ENCODE measurements at places on chromosomes 1 and 21.

DNA sequence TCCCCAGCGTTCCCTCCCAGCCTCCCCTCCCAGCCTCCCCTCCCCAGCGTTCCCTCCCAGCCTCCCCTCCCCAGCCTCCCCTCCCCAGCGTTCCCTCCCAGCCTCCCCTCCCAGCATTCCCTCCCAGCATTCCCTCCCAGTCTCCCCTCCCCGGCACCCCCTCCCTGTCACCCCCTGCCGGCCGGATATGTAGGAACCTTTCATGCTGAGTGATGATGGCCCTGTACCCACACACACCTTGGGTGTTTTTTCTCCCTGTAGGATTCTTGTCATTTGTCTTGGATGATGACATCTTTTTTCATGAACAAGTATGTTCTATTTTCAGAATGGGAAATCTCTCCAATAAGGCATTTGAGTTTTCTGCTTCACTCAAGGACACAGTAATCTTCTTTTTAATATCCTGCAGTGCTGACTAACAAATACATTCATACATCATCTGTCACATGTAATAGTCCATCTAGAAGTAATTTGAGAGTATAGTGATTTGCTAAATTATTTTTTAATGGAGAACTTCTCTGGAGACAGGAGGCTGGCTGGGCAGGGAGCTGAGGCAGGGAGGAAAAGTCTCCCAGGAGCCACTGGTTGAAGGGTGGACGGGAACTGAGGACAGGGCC, 19.5 kb downstream of the FTCD start:
- no peak for DNase-seq

GRCh38 chr21:36113647-36114428, 21.0 kb upstream of the CBR3 start:
- DNase-seq = no peak

DNA sequence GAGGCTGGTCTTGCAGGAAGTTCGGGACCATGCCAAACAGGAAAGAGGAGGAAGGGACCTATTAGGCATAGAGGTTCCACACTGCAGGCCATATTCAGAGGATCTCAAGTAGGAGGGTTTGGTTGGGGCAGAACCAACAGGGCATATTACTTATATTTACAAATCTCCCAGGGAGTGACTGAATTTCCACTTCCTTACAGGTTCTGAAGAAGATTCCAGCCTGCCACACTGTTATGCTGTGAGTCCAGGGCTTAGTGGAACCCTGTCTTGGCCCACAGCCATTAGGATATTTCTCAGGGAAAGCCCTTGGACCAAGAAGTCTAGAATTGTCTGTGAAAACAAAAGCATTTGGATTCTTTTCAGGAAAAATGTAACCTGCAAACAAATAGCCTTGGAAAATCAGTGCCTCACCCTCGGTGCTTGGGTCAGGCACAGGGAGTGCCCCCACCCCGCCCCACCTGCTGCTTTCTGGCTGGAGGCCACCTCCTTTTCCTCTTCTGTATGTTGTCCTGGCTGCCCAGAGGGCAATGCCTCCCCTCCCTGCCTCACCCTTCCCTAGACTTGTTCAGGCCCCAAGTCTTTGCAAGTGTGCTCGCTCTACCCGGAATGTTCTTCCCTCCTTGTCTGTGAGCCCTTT, 41.0 kb upstream of the JUN start:
- DNase-seq = no peak

GRCh38 chr21:45220071-45220481, 67.6 kb downstream of the POFUT2 start:
- DNase-seq = no peak

- DNase-seq = no peak
These were observed 87.9 kb downstream of the RIPK4 start for GRCh38 chr21:41678924-41679318.

GRCh38 chr1:39452081-39452480, 39.4 kb upstream of the BMP8A start:
- DNase-seq = no peak

- DNase-seq = no peak
These were observed 7.4 kb upstream of the TRIM58 start for GRCh38 chr1:247849616-247850015.

GRCh38 chr1:12015001-12015491, 4.3 kb upstream of the MIIP start:
- DNase-seq = no peak

DNA sequence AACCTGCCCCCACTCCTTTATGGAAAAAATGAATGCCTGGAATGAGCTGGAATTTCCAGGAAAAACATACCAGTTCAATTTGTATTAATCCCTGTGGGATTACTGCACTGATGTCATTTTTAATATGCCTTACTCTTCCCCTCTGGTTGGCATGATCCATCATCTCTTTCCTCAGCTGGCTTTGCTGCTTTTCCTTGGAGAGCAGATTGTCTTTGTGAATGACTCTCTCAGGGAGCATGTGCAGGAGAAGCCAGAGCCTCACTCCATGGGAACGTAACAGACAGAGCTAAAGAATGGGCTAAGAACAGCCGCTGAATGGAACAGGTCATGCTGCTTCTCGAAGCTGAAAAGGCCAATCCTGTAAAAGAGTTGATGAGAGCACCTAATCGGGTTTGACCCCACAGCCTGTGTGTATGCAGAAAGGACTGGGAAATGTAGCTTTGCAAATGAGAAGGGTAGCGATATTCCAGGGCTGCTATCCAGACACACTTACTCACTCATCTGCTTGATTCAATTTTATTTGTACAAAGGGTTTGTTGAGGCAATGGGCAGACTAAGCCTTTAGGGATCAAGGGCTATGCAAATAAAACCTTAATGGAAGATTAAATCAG, 20.7 kb downstream of the PHC2 start:
- DNase-seq = no peak

DNA sequence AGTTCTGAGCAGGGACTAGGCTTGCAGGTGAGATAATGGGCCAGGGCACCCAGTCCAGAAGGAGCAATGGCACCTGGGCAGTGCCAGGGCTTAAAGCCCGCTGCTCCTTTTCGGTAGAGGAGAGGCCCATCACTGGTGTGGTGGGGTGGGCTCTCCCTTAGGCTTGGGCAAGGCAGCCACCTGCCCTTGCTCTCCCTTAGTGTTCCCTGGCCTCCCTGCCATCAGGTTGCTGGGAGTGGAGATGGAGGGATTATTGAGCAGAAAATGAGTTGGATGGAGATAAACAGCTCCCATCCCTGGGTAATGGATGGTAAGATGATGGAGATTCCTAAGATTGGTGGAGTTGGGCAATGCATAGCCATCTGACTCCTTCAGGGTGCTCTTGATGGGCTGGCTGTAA, 7.9 kb downstream of the MYOG start:
- DNase-seq = no peak

- DNase-seq = no peak
These were observed 329.2 kb downstream of the PTPRU start for GRCh38 chr1:29565490-29565889.

DNA sequence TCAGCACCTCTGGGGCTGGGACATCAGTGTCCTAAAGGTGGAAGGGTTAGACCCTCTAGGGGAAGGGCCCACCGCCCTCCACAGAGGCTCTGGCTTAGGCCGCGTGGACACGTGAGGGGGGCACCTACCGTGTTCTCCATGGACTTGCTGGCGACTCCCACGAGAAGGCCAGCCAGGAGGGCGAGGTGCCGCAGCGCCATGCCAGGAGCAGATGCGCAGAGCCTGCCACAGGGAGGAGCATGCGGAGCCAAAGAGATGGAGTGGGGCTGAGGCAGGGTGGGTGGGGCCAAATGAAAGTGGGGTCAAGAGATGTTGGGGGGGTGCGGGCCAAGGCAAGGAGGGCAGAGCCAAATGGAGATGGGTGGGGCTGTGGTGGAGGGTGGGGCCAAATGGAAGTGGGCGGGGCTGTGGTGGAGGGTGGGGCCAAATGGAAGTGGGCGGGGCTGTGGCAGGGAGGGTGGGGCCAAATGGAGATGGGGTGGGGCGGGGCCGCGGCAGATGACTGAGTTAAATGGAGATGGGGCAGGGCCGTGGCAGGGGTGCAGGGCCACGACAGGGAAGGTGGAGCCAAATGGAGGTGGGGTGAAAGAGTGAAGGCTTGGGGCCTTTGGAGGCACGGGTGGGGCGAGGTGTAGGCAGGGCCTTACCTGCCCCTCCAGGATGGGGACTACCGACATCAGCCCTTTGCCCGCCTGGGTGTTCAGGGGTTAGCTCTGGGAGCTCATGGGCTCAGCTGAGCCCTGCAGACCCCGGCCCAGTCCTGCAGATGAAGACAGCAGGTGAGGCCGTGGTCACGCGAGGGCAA, 17.4 kb upstream of the RNF223 start:
- DNase-seq = no peak

- DNase-seq = no peak
These were observed 17.9 kb upstream of the PWP2 start for GRCh38 chr21:44089001-44089911.

- no peak for DNase-seq
These were observed 17.0 kb downstream of the PCNT start for GRCh38 chr21:46340998-46341397.

DNA sequence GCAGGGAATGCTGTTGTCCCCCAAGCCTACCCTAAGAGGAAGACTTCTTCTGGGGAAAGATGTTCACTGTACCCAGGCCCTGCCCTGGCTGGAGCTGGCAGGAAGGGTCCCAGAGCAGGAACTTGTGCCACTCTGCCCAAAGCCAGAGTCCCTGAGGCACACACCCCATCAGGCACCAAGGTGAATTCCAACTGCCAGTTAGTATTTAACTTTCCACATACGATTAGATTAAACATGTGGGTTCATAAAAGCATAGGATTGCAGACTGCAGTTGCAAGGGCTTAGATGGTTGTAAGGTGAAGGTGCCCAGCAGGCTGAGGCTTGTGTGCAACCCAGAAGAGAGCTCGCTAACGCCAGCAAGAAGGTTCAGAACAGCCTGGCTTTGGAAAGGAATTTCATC, at the start of gene KCNE2:
Gene KCNE2 (plus strand): TSS at position 274 of the 400 bp plus-strand sequence. CDS start 6,473 bp downstream, outside the sequence.
- DNase-seq = no peak

- peak; percentile 51 for DNase-seq
These were observed 15.3 kb downstream of the CD2 start for GRCh38 chr1:116769561-116769977.

GRCh38 chr1:16925635-16926490, 4.1 kb downstream of the CROCC start:
- DNase-seq = peak; percentile 52

- no peak for DNase-seq
These were observed 360.6 kb upstream of the USP24 start for GRCh38 chr1:55575571-55576279.

DNA sequence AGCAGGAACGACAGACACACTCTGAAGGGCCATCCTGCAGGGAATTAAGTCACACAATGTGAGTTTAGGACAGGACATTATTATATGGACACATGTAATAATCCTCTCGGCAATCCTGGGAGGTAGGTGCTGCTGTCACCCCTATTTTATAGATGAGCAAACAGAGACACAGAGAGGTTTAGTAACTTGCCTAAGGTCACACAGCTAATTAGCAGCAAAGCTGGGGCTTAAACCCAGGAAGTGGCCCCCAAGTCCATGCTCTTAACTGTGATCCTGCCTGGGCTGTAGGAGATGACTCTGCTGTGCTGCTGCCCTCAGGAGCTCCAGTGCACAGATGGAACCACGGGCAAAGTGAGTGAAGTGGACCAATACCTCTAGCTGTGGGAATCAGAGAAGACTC, 660.0 kb downstream of the PTPRU start:
- no peak for DNase-seq

DNA sequence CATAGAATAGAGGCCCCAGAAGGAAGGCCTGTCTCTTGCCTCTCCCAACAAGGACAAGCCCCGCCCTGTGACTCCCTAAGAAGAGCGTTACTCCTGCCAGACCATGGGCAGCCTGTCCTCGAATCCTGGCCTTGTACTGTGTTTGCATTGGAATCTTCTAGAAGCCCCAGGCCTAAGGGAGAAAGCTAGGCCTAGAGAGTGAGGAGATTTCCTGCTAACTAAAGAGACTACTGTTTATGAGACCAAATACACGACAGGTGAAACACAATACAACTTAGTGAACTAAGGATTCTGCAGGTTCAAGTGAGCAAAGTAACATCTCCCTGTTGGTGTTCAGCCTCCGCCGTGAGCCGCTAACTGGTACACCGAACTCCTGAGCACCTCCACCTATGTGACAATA, 62.7 kb downstream of the SYF2 start:
- no peak for DNase-seq

DNA sequence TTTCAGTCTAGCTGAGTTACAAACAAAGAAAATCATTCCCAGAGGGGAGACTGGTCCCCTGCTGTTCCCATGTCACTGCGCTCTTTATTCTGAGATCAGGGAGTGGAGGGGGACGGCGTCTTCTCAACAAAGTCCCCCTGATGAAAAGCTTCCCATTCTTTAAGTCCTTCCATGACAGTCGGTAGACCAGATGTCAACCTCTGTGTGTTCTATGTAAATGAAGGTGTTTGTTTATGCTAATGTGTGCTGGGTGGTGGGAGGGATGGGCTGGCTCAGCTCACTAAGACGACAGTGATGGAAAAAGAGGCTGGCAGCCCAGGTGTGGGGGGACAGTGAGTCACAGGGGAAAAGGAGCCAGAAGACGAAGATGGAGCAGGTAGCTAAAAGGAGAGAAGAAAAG, 148.2 kb upstream of the KLHDC7A start:
- no peak for DNase-seq

GRCh38 chr1:40308036-40308727, 8.9 kb downstream of the COL9A2 start:
- DNase-seq = no peak

DNA sequence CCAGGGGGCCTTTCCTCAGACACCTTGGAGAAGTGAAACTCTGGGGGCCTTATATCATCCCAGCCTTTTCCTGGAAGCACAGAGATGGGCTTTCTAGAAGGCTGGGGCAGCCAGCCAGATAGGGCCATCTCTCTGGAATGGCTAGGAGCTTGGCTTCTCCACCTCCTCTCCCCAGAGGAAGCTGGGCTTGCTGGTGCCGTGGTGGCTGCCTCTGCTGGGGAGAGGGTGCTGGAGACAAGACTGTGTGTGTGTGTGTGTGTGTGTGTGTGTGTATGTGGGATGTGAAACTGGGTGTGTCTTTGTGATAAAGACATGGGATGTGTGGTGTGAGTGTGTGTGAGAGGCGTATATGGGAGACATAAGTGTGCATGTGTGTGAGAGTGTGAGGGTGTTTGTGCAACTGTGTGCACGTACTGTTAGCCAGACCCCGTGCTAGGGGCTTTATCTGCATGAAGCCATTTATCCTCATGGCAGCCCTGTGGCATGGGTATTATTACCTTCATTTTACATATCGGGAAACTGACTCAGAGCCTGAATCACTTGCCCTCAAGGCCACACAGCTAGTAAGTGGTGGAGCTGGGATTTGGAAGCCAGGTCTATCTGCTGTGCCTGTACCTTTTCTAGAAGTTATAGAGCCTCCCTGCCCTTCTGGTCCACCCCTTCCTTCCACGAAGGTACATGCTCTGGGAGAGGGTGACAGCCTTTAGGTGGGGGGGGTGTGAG, 44.2 kb downstream of the PTPRU start:
- DNase-seq = no peak

DNA sequence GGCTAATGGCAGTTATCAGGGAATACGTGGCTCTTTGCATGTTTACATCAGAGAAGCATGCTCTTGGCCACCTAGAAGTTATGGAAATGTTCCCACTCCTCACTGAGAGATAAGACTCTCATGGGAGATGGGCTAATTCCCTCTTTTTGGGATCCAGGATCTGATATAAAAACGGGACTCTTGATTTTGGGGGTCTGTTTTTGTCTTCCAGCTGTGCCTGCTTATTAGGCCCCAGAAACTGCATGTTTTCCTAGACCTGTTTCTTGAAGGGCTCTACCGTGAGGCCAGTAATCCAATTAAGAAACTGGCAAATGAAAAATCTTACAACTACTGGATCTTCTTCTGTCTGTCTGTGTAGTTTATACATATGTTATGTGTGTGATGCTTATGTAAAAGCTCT, 47.0 kb upstream of the PTCH2 start:
- DNase-seq = no peak

- no peak for DNase-seq
These were observed 40.6 kb downstream of the SRRM1 start for GRCh38 chr1:24683713-24684162.

- DNase-seq = peak; percentile 80
These were observed 17.3 kb downstream of the CA6 start for GRCh38 chr1:8962812-8963530.

Measured in GM13976 (cell line).